ENCODE measurements at places on chromosomes 5 and 9. TPM values are rescaled to one million over a fixed set of nuclear protein-coding genes. Genes with fewer than 3 reads are reported as not detected.

DNA sequence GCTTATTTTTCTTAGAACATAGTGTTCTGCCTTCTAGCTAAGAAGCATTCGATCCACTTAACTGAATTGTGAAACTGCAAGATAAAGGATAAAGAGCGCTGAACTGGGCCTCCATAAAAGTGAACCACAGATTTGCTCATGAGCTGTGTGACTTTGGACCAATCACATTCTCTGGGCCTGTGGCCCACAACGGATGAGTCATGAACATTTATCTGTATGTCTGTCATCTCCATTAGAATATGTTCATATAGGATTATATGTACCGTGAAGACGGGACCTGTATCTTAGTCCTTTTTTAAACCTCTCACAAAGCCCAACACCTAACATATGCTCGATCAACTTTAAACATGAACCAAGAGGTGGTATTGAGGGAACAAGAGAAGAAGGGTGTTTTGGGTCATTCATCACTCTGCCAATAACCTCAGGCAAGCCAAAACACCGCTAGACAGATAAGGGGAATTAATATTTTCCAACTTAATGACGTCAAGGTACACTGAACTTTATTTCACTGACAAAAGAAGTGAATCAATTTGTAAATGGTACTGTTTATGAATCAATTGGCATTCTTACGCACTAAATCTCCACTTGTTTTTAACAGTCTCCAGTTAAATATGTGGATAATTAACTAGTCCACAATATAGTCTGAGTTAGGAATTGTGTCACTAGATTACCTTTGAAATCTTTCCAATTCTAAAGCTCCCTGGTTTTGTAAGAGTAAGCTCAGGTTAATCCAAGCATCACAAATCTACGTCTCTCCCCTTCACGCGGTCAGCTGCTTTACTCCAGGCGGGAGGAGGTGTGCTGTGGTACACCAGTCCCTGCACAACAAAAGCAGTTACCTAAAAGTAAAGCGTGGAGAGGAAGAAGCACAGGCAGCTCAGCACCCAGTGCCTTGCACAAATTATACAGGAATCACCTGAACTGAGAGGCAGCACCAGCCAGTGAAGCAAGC is 1.6 kb downstream of the TMEM245 start:
- peak; percentile 50 for DNase-seq

- no peak for DNase-seq
Observed at GRCh38 chr9:36116593-36116992, 19.9 kb upstream of the GLIPR2 start.

GRCh38 chr5:160315968-160316367 is 3.6 kb upstream of the CCNJL start:
- no peak for DNase-seq

NOXA1 gene
- 0.46 TPM for total RNA-seq

- DNase-seq = no peak
Observed at GRCh38 chr5:39517800-39518199, 93.0 kb upstream of the DAB2 start.

GRCh38 chr9:113509463-113509862 is 45.9 kb downstream of the RGS3 start:
- DNase-seq = no peak

PRR7 gene
- total RNA-seq = 13.0 TPM

DNA sequence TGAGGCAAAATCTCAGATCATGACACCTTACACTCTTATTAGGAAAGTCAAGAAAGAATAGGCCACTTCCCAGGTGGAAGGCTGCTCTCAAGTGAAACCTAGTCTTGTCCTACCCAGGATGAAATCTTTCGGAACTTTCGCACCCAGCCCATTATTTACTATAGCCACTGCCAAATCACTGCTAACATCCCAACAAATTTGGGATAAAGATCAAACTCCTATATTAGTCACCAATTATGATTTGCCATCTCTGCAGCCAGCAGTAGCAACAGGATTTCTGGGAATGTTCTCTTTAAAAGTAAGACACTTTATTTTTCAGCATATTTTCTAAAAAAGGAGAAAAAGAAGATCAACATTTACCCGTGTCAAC is 224.6 kb downstream of the GAS1 start:
- no peak for DNase-seq

DNA sequence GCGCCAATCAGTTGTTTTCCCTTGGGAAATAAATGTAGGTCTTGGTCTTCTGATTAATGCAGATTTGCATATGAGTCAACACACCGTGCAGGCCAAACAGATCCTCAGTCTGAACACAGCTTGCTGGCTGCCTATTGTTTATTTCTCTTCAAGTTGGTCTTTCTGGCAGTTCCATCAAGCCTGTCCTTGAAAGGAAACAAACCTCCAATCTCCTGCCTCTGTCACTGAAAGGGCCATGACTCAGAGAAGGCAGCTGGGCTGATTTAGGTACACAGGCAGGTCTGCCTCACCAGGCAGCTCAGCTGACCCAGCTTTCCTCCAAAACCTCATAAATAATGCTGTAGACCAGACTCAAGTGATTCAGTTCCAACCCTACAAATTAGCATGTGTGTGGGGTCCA is 175.9 kb downstream of the MAN2A1 start:
- no peak for DNase-seq

ADGRD2 gene
- total RNA-seq = not detected

DNA sequence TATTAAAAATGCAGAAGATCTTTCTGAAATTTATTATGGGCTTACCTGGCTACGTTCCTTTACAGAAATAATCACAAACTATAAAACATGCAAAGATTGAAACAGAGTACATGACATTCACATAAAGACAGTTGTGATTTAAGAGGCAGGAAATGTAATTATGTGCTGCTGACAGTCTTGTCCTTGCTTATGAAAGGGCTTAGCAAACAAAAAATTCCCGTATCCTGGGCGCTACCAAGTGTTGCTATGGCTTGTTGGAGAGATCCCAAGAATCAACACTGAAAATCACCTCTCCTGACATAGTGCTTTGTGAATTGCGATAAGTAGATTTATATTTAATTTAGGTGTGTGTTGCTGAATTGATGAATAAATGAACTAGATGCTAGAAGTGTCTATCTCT is 352.5 kb upstream of the C9orf72 start:
- no peak for DNase-seq

DNA sequence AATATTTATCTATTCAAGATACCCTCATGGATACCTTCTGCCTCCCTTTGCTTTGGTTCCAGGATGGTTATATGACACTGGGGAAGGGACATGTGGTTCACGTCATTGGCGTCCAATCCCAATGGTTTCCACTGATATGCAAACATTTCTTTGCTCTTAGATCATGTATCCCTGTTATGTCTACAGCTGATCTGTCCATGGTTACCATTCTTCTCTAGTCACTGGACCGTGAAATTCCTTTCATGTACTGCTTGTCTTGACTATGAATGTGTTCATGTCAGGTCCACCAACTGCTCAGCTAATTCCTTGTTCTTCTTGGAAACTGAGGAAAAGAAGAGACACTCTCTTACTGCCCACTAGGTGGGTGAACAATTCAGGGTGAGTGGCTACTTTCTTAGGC is 391.1 kb upstream of the ZNF608 start:
- DNase-seq = no peak

DNA sequence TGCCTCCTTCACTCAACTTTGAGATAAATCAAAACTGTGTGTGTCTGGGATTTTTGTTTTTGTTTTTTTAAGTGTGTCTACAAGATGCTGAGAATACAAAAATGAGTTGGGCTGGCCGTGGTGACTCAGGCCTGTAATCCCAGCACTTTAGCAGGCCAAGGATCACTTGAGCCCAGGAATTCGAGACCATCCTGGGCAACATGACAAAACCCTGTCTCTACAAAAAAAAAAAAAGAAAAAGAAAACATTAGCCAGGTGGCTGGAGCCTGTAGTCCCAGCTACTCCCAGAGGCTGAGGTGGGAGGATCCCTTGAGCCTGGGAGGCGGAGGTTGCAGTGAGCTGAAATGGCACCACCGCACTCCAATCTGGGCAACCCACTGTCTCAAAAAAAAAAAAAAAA is 21.0 kb downstream of the HNRNPK start:
- no peak for DNase-seq

DNA sequence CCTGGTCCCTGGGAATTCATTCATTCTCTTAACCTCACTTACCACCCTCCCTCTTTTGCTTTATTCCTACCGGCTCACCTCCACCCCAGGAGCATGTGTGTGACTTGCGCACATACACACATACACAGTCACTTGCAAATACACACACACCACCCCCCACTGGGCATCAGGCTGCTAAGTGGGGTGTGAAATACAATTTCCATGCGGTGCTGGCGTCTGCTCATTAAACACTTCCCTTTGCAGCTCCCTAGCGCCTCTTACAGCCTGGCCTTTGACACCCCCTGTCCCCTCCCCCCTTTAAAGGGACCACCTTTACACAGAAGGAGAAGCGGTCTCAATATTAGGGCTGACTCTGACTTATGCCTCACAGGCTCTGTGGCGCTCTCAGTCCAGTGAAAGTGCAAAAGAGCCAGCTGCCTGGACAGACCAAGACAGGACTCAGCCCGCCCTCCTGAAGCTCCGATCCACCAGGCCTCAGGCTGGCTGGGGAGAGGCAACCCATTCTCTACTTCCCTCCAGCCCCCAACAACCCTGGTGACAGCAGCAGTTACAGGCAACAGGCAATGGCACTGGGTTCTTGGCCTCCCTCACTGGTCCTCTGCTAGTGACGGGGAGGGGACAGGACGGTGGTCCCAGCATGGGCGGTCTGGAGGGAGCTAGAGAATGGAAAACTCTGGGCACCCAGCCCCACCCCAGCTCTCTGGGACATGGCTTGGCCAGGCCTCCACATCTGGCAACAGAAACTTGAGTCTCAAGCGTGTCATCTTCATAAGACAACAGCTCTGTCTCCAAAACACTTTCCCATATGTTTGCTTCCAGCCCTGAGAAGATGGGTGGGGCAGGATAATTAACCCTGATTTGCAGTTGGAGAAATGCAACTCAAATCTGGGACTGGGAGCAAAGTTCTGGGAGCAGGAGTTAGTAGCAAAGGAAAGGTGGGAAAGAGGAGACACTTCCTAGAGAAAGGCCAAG is 12.0 kb downstream of the ENHO start:
- DNase-seq = no peak

PDCD1LG2 gene
- 2.0 TPM for total RNA-seq

C9orf153 gene
- total RNA-seq = 0.41 TPM

- DNase-seq = no peak
Observed at GRCh38 chr9:104971511-104971910, 43.6 kb upstream of the ABCA1 start.

GRCh38 chr9:108113596-108113995 is 624.0 kb upstream of the KLF4 start:
- no peak for DNase-seq

OR4F3 gene
- not detected for total RNA-seq

CEP78 gene
- 33.7 TPM for total RNA-seq

Measured in activated T-helper 2 cell treated with anti-CD3 and anti-CD28 coated beads, Interferon-gamma antibody, Interleukin-2, Interleukin-4, amounts not matched to agents 10 μg/mL and 5 μg/mL and 100 μg/mL, durations not matched to agents 14 hours and 24 hours and 36 hours (primary cell).